ENCODE measurements at places on chromosomes 3 and 15.

DNA sequence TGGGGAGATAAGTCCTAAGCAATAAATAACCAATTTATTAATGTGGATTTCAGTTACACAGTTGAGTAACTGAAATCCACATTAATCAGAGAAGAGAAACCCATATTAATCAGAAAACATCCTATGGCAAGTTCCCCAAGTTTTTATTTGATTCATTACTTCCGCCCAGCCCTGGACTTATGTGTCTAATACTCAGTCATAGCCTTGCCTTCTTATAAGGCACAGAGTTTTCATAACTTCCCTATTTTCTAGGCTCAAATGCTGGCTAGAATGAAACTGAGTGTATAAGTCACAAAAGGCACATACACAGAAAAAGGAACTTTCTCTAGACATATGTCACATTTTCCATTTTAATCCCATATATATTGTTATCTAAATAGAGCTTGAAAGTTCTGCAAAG, 28.8 kb downstream of the CD47 start:
- DNase-seq, result no peak

DNA sequence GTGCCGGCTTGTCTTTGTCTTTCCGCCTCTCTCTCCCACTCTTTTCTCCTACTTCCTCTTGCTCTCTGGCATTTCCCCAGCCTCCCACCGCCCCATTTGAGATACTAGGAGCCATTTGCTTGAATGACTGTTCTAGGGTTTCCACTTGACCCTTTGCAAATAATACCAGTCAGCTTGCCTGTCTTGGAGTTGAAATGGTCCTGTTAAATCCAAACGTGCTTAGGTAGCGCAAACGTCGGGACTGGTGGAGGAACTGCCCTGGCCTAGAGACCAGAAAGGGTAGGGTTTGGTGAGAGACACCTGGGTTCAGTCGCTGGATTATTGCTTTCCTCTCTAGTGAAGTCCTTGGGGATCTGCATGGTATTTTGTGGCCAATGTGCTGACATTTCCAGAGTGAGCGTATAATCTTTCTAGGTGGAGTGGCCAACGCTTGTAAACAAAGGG, 10.6 kb downstream of the ZIC1 start:
- no peak for DNase-seq

- DNase-seq, result no peak
Measured at GRCh38 chr3:35335703-35336102, 303.6 kb upstream of the ARPP21 start.

DNA sequence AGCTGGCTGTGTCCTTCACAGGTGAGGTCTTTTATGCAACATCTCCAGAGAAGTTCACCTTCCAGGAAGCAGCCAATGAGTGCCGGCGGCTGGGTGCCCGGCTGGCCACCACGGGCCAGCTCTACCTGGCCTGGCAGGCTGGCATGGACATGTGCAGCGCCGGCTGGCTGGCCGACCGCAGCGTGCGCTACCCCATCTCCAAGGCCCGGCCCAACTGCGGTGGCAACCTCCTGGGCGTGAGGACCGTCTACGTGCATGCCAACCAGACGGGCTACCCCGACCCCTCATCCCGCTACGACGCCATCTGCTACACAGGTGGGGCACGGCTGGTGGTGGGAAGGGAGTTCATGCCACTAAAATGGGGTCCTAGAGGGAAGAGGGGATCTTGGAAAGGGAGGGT, 40.1 kb downstream of the ACAN start:
- no peak for DNase-seq

DNA sequence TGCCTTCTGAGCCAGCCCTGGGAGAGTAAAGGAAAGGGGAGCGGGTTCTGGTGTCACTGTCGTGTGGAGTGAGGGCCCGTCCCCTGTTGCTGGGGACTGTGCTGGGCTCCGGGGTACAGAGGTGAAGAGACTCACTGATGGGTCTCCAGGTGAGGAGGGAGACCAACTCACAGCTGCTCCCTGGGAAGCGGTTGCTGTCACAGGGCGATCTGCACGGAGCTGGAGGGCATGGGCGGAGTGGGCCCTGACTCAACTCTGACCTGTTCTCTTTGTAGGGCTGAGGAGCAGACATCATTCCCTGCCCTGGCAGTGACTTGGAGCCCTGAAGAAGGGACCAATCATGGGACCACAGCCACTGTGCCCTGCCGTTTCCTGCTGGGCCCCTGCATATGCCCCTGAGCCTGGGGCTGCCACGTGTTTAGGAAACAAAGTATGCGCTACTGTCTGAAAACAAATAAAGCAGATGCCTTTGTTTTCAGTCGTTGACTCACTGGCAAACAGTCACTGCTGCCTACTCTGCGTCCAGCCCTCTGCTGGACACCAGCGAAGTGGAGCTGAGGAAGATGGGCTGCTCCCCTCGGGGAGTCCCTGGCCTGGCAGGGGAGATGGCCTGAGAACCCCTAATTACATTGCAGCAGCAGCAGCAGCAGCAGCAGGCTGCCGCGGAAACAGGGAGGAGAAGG, 22.9 kb upstream of the PLXNA1 start:
- DNase-seq, result no peak

- DNase-seq, result no peak
Measured at GRCh38 chr15:62647202-62647842, 395.2 kb upstream of the TPM1 start.

- no peak for DNase-seq
Measured at GRCh38 chr15:48945386-48945785, 18.3 kb downstream of the SHC4 start.

- no peak for DNase-seq
Measured at GRCh38 chr3:49867871-49868321, 1.8 kb downstream of the CAMKV start.

DNA sequence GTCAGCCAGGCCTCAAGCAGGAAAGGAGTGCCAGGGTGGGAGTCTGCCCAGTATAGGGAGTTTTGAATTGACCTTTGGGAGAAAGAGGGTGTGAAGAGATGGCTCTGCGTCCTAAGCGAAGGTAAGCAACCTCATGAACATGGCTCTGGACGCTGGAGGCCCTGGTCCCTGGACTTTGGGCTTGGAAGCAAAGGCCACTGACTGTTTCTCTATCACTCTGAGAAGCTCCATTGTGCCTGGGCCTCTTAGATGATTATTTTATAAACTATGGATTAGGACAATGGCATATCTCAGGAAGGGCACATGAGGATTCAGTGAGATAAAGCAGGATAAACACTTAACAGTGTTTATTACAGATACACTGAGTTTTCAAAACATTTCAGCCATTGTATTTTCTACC, 59.0 kb downstream of the SUCLG2 start:
- no peak for DNase-seq

GRCh38 chr3:22349215-22349851, 598.3 kb upstream of the ZNF385D start:
- no peak for DNase-seq

All from amygdala (tissue), 56 donors.